H54 (cell line): ENCODE measurements at places on chromosomes 2 and 18.
A peak's percentile ranks its signal among the peaks of the same experiment; 100 is the strongest.

- DNase-seq, result no peak
Measured at GRCh38 chr2:26519396-26520147, 41.6 kb upstream of the OTOF start.

- no peak for DNase-seq
Measured at GRCh38 chr18:63207143-63207790, 112.3 kb downstream of the BCL2 start.

DNA sequence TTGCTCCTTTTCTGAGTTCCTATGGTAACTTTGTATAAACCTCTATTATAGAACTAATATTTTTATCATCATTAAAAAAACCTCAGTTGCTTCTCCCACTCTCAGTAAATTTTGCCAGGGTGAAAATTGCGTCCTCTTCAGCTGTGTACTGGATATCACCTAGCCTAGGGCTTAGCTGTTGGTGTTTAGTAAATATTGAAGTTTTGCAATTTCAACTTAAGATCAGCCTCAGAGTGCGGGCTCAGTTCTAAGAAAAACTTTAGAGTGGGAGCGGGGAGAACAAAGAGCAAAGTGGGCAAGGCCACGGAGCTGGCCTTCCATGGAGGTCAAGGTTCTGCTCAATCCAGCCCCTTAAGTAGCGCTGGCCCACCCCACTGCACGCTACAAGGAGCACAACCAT is 488.3 kb upstream of the SPRED2 start:
- DNase-seq, result no peak

DNA sequence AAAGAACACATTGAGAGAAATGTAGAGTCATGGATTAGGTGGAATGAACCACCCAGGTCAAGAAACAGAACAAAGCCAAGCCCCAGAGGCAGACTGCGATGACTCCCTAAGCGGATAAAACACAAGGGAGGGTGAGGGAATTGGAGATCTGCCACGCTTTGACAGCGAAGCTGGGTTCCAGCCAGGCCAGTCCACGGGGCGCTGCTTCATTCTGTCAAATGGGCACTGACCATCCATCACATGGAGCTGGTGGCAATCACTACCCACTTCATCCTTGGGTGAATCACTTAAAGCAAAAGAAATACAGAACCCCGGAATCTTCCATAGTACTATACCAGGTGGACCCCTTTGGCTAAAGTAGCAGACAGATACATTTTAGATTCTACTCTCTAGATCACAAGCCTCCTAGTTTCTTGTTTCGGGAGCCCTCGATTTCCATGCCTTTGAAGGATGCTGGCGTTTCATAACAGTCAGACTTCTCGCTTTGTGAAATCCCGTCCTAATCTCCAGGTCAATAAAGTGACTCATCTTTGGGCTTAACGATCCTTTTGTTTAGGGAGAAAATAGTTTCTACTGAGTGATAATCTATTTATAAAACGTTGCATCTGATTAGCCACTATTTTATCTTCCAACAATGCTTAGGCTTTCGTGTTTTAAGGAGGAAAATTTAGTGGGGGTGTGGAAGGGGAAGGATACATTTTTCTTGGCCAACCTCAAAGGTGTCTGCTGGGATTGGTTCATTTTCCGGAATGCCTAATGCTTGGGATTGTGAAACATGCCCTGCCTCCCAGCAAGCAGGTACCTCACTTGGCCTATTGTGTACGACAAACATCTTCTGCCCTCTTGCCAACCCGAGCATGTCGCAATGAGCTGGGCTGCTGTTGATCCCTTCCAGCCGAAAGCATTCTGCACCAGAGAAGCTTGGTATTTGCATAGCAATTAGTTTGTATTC is 44.1 kb upstream of the HDAC4 start:
- no peak for DNase-seq

- no peak for DNase-seq
Measured at GRCh38 chr2:119786295-119786694, 26.6 kb downstream of the PTPN4 start.

GRCh38 chr2:29329899-29330298 is 214.7 kb downstream of the CLIP4 start:
- DNase-seq, result no peak

GRCh38 chr2:118861731-118862130 is 14.3 kb upstream of the EN1 start:
- DNase-seq, result no peak

DNA sequence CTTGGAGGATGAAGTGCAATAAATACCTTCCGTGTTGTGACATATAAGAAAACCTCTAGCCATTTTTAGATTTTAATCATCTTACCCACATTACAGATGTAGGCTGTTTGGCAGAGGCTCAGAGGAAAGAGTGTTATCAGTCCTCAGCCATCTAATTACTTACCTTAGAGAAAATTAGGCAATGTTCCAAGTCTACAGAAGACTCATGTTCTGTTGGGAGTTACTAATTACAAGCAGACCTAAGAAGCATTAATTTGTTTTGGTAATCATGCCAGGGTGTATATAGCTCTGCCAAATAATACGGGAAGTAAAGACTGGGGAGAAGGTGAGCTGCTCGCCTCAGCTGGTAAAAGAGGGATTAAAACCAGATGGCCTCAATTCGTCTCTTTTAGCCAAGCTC is 125.8 kb upstream of the PGAP1 start:
- no peak for DNase-seq

- DNase-seq, result peak; percentile 25
Measured at GRCh38 chr2:110853516-110853915, 121.1 kb downstream of the ACOXL start.

GRCh38 chr2:78993518-78994148 is 31.9 kb upstream of the REG3G start:
- DNase-seq, result no peak

DNA sequence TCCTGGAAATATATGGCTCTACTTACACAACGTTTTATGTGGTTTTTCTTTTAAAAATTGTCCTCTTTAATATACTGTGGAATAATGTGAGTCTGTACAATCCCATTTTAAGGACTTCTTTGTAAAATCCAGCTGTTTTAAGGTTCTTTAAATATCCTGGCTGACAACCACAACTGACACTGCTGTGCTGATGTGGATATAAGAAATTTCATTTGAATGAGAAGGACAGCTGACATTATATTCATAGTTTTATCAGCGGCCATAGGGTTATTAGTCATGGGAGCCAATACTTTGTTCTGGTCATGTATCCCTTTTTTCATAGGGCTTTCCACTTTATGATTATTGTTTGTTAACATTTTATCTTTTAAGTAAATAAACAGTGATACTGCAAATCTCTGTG is 169.5 kb downstream of the CAMKMT start:
- DNase-seq, result no peak

DNA sequence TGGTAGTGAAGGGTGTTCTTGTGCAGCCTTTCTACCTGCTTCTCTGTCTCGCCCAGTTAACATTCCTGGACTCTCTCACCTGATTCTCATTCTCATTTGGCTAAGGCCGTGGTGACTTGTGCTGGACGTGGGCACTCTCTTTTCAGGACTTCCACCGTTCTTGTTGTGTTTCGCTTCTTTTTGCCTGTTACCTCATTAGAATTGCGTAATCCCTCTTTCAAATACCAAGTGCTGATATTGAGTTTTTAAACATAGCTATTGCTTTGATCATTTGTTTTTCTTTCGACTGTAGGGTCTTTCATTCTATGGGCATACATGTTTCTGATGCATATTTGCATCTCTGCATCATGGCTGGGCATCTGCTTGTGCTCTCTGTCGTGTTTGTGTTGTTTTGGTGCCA is 287.0 kb downstream of the ALPK2 start:
- DNase-seq, result no peak

DNA sequence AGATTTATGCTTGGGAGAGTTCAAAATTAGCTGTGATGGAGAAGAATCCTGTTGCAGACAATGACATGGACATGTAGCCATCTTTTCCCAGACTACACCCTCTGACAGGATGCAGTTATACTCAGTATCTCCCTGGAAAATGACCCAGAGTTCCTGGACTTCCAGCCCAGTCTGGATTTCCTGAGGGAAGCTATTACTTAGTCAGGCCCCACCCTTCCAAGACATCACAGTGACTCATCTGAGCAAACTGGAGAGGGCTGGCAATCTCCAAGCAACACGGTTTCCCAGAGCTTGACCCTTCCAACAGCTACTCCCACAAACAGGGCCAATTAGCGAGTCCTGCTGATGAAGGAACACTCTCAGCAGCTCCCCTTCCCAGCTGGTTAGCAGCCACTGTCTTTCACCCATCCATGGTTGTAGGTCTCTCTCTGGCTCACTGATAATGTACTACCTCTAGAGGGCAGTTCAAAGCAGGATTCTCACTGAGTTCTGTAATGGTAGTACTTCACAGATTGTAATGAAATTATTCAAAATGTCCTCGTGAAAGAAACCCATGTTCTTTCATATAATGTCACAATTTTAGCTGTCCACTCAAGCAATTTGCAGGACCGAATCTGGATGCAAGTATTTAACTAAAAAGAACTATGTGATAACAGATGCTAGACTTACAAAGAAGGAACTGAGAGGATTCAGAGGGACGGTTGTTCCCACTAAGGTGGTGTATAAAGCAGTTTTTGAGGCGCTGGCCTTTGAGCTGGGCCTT is 110.2 kb downstream of the MDH1 start:
- peak; percentile 54 for DNase-seq

- no peak for DNase-seq
Measured at GRCh38 chr2:68222287-68222686, 30.0 kb downstream of the PPP3R1 start.

DNA sequence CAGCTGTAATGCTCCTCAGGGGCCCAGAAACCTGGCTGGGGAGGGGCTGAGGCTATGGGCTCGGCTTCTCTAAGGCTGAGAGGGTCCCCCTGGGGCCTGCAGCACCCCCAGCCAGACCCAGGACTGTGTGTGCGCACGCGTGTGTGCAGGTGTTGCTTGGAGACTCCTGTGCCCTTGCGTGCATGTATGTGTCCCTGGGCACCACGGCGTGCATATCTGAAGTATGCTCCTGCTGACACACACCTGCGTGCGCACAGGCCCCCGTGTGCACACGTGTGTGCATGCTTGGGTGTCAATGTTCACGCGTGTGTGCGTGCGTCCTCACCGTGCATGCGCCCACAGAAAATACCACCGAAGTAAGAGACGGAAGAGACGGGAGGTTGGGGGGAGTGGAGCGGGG is 14.9 kb upstream of the ECEL1 start:
- no peak for DNase-seq

DNA sequence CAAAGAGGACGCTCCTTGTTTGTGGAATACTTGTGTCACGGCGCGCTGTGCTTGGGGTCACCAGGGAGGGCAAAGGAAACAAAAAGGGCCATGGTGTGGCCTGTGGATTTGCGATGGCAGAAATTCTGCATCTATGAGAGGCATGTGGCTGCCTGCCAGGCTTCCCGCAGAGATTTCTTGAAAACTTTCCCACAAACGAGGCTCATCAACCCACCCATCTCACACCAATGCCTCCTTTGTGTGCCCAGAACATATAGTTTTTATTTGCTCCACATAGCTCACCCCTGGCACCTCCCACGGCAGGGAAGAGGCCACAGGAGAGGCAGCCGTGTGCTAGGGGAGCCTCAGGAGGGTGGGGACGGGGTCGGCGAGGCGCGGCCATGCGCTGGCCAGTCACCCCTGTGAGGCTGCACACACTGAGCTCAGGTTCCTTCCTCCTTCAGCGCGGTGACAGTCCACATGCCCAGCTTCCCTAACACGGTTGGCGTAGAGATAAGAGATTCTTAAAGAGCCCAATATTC is 100.3 kb downstream of the MBP start:
- no peak for DNase-seq

DNA sequence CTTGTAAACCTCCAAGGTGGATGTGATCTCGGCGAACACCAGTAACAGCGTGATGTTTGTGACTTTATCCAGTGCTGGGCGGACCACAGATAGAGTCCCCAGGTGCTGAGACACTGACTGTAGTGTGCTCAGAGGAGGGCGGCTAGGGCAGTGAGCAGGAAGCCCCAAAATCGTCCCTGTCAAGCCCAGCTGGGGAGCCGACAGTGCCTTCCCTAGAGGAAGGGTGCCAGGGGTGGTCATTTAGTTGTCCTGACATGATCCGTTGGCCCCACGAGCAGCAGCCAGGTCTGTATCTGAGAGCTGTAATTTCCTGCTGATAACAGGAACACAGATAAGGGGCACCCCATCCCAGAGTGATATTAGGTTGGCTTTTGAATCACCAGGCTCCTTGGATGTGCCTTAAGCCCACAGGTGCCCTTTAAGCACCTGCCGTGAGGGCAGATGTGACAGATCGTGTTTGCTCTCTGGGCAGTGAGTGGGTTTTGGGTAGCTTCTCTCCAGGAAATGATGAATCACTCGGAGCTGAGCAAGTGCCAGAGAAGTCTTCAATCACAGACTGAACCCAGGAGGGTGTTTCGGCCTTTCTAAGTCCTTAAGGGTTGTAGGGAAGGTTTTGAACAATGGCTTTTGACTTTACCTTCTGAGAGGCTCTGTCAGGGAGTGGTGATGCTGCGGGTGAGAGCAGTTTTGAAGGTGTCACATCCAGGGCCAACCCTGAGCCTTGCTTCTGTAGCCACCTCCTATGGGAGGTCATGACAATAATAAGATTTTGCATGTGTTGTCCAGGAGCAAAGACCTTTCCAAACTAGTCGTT is 7.7 kb downstream of the LPIN1 start:
- DNase-seq, result peak; percentile 87

DNA sequence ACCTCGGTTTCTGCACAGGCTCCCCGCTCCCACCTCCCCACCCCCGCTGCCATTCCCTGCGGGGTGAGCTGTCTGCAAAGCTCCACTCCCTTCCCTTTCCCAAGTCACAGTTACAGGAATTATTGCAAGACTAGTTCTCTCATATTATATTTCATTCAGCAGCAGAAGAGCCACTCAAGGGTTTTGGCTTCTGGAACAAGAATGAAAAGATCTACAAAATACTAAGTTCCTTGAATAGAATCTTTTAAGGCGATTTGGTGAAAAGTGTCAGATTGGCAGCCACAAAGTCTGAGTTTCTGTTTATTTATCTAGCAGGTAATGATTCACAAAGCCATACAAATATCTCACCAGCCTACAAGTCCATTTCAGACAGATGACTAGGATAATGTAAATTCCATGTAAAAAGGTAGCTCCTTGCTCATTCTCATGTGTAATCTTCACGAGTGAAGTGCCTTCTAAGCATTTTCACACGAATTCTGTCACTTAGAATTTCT is 221.9 kb upstream of the RBBP8 start:
- peak; percentile 20 for DNase-seq

GRCh38 chr18:12645751-12646203 is 12.1 kb downstream of the SPIRE1 start:
- DNase-seq, result no peak

DNA sequence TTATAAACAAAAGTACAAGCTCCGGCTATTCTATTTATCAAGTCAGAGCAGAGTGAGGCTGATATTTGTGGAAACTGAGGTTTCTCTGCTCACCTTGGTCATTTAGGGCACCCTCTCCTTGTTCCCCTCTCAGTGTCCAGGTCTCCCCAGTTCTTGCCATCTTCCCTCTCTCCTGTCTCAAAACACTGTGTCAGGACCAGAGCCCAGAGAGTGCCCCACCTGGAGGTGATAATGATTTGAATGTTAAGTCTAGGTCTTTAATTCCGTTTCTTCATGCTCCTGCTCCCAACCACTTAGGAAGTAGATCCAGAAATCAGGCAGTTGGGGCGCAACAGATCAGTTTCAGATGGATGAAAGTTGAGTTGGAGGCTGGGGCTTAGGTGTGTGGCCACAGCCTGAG is 9.2 kb upstream of the ADCY3 start:
- DNase-seq, result no peak
